ENCODE measurements at places on chromosomes 2 and 18.

DNA sequence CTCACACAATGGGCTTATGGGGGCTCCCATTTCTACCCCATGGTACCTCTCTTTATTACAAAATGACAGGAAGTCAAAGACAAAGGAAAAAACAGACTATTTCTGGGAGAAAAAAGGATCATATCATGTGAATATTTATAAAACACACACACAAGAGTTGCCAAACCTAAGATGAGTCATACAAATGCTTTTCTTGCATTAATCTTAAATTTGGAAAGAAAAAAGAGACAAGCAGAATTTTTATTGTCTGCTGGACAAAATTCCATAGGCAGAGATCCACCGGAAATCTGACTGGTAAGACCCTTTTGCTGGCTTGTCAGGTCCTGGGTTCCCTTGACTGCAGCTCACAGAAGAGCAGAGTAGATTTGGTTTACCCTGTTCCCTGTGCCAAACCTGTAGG, 1732.3 kb upstream of the PIK3C3 start:
- peak; percentile 2 for DNase-seq

DNA sequence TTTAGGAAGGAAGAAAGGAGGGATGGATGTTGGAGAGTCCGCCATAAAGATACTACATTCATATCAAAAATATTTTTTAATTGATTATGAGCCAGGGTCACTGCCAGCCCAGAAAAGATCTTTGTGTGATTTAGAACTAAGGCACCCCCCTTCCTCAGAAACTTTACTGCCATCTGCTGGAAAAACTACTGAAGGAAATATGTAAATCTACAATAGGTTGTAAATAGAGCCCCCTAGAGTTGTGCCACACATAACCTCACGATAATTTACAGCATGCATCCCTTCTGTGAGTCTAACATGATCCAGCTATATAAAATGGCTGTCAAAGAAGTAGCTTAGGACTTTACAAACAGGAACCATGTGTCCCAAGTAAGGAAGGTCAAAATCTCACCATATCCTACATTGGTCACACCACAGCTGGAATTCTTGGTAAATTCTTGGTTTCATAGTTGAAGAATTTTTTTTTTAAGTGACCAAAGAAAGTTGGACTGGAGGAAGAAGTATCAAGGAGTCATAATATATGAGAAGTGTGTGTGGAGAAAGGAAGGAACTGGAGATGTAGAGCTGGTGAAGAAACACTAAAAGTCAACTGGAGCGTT, 152.5 kb downstream of the CYP26B1 start:
- DNase-seq = peak; percentile 60

- no peak for DNase-seq
Measured at GRCh38 chr18:22098563-22098989, 70.8 kb upstream of the GATA6 start.

GRCh38 chr2:28511871-28512606, 16.2 kb downstream of the PLB1 start:
- no peak for DNase-seq

DNA sequence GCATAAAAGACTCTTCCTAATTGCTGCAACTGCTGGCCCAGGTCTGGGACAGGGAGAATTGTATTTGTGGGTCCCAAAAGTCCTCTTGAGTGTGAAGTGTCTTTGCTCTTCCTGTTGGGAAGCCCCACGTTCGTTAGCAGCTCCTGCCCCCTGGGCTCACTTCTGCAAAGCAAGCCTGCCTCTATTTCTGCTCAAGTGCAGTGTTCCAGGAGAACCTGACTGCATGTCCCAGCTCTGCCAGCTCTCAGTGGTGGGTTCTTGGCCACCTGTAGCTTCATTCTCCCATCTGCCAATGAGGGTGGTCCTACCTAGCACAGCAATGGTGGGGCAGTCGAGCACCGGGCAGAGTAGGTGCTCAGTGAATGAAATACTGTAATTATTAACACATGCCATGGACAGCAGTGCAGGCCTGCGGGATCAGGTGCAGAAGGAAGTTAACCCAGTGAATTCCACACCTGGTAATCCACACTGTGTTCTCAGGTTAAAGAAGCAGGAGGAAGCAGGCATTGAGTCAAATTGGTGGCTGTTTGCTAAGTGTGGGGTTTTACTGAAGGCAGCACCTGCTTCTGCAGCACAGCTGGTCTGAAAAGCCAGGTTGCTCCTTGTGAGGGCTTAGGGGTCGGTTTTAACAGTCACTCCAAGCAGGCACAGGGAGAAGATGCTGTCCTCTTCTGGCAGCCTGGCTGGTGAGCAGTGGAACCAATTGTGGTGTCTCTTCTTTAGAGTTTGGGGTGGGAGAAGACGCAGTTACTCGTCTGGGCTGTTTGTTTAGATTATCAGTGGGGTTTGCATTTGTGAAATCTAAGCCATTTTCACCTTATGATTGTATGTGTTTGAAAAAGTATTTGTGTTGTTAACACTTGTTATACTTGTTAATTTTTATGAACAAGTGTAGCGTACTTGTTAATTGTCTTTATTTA, 54.3 kb downstream of the DGKD start:
- DNase-seq = no peak

DNA sequence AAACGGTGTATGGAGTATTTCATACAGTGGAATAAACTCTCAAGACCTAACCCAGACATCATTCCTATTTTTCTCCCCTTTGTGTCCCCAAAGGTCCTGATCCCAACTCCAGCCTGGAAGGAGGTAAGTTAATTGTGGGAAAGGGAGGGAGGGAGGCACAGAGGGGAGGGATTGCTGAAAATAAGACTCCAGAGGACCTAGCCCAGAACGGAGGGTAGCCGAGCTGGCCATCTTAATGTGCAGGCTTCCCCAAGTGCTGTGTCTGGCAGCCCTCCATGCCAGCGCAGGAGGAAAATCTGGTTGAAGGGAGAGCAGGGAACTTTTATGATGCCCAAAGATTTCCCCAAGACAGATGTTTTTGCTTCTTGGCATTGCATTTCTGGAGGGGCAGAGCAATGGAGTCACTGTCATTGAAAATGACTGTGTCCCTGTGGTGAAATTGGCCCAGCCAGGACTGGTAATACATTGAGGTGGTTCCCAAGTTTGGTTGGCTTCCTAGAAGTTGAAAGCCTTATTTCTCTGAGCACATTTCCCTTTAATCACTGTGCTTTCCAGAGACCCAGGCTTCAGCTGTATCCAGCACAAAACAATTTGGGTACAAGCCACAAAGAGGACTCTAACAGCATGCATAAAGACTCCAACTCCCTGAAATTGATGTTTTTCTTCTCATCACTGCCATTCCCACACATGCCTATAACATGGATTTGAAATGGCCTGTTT, 202.7 kb downstream of the AGPS start:
- DNase-seq = no peak

DNA sequence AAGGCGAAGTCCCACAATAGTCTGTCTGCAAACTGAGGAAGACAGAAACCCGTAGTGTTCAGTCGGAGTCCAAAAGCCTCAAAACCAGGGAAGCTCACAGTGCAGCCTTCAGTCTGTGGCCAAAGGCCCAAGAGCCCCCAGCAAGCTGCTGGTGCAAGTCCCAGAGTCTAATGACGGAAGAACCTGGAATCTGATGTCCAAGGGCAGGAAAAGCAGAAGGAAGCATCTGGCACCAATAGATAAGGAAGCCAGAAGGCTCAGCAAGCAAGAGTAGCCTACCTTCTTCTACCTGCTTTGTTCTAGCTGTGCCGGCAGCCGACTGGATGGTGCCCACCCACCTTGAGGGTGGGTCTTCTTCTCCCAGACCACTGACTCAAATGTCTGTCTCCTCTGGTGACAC, 21.8 kb downstream of the CFAP210 start:
- no peak for DNase-seq

DNA sequence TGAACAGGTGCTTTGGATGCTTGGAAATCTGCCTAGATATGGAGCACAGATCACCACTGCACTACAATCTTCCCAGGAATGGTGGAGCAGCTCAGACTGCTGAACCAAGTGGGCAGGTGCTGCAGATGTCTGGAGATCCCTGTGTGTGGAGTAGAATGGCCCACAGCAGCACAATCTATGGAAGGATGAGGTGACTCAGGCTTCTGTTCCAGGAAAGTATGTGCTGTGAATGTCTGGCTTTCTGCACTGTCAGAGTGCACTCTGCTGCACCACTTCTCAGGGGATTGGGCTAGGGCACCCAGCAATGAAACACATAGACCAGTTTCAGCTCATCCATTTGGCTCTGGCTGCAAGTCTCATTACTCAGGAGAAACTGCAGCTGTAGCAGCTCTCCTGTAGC, 865.4 kb upstream of the NXPH2 start:
- DNase-seq = no peak

GRCh38 chr2:26471289-26471688, 6.6 kb downstream of the OTOF start:
- no peak for DNase-seq

DNA sequence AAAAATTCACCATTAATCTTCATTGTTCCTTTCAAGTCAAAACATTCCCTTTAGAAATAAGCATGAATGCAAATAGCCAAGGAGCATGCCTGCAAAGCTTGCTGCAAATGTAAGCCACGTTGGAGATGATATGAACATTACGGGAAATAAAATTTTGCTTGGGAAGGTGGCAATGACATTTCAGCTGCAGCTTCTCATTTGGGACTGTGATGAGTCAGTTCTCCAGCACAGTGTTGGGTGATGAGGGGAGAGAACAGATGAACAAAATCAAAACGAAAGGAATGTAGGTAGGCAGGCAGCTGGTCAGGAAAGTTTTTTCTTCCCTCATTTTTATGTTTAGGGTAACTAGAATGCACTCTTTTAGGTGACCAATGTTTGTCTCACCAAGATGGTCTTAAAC, 65.3 kb upstream of the CHRNA1 start:
- DNase-seq = no peak

DNA sequence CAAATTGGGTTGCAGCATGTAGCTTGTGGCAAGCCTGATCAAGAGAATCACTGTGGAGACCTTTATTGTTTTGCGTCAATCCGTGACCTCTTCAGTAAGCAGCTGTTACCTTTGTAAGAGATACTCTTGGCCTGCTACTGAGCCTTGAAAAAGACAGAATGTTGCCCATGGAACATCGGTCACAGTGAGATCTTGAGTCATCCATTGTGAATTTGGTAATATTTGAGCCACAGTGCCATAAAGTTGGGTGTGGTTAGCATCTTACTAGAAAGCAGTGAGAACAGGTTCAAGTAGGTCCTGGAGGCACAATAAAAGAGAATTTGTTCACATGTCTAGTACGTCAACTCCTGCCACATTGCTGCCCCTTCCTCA, 12.7 kb upstream of the EFR3B start:
- DNase-seq = no peak

- no peak for DNase-seq
Measured at GRCh38 chr2:187297801-187298200, 150.3 kb downstream of the CALCRL start.

GRCh38 chr2:860259-860855, 90.3 kb upstream of the SNTG2 start:
- no peak for DNase-seq

GRCh38 chr2:73859721-73860586, 31.2 kb downstream of the STAMBP start:
- peak; percentile 85 for DNase-seq

- no peak for DNase-seq
Measured at GRCh38 chr2:180990794-180991193, 10.4 kb downstream of the UBE2E3 start.

- DNase-seq = no peak
Measured at GRCh38 chr2:184067502-184067901, 530.8 kb upstream of the ZNF804A start.

DNA sequence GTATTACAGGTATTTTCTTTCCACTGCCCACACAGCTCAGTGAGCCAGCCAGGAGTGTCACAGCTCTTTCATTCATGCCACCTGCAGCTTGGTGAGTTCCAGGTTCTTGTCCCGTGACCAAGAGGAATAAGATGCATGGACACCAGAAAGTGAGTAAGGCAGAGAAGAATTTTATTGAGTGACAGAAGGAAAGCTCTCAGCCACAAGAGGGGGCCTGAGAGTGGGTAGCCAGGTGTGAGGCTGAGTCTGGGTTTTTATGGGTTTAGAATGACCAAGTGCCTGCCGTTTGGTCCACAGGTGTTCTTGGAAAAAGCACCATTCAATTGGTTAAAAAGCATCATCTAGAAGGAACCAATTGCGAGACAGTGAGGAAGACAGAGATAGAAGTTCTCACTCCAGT, 1097.1 kb upstream of the SLC39A10 start:
- no peak for DNase-seq

DNA sequence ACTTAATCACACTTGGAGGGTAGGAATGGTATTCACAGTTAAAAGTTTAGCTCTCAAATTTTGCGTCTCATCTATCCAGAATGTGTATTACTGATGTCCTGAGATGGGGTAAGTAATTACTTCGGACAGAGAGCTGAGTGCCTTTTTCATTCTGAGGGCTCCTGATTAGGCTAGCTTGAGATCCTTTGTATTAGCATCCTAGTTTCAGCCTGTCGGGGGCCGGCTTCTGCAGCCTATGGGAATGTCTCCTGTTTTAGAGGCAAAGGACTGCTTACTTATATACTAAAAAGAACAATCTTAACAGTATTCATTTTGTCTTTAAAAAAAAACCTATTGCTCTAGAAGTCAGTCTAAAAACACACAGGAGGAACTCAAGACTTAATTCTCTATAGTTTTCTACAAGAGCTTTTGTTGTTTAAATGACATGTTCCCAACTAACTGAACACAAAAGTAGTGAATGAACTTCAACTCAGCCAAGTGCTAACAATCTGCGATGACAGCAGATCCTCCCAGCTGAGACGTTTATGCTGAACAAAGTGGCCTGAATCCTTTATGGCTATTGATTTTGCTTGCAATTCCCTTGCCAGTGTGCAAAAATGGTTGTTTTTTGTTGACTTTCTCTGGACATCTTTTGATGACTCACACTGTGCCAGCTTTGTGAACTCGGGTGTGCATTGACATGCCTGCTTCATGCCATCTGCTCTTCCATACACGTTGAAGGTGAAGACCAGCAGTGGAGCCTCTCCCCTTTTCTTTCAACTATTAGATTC, 118.7 kb downstream of the LYPD6B start:
- DNase-seq = no peak

- peak; percentile 55 for DNase-seq
Measured at GRCh38 chr2:7927691-7928090, 754.2 kb upstream of the ID2 start.

- no peak for DNase-seq
Measured at GRCh38 chr2:129762386-129763189, 216.9 kb upstream of the RAB6C start.

Measured in AG08395 (cell line).